ENCODE measurements at places on chromosomes 4 and X. TPM values are rescaled to one million over a fixed set of nuclear protein-coding genes. Genes with fewer than 3 reads are reported as not detected.

GRCh38 chr4:84932462-84932861, 34.0 kb downstream of the WDFY3 start:
- DNase-seq = no peak

- no peak for DNase-seq
These were observed 324.0 kb downstream of the DHRSX start for GRCh38 chrX:2176733-2177132.

GRCh38 chrX:12921886-12922598, 15.6 kb downstream of the TLR8 start:
- no peak for DNase-seq

- DNase-seq = no peak
These were observed 1222.9 kb upstream of the PRKX start for GRCh38 chrX:4936315-4936714.

GRCh38 chrX:69948276-69948797, 101.4 kb downstream of the AWAT2 start:
- DNase-seq = no peak

DNA sequence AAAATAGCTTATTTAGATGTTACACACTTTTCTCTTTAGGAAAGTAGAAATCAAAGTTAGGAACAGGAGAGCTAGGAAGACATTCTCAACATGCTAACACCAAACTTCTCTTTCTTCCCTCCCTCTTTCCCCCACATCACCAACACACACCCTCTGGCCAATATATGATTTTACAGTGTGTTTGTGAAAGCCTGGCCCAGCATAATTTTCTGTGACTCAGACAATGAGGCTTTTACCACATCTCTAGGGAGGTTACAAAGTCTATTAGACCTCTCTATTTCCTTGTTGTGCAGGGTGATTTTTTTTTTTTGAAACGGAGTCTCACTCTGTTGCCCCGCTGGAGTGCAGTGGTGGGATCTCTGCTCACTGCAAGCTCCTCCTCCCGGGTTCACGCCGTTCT, 189.9 kb downstream of the AASDH start:
- DNase-seq = no peak

- DNase-seq = no peak
These were observed 7.7 kb downstream of the OCIAD2 start for GRCh38 chr4:48898733-48899431.

GRCh38 chr4:138055890-138056289, 186.3 kb downstream of the SLC7A11 start:
- no peak for DNase-seq

DNA sequence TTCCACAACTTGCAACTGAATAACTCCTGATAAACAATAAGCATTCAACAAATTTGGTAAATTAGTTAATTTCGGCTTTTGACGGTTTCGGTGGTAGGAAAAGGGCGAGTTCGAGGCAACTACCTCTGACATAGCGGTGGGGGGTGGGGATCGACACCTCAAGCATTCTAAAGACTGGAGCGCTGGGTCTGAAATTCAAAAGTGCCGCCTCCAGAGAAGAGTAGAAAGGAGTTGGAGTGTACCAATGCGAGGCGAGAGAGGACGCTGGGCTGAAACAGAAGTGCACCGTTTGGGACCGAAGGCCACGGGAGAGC, 725 bp downstream of the SMC1A start:
- DNase-seq = no peak

- no peak for DNase-seq
These were observed 240.1 kb upstream of the PPP1R2C start for GRCh38 chrX:43018031-43018430.

- no peak for DNase-seq
These were observed 32.5 kb upstream of the DDX3X start for GRCh38 chrX:41301438-41301824.

DNA sequence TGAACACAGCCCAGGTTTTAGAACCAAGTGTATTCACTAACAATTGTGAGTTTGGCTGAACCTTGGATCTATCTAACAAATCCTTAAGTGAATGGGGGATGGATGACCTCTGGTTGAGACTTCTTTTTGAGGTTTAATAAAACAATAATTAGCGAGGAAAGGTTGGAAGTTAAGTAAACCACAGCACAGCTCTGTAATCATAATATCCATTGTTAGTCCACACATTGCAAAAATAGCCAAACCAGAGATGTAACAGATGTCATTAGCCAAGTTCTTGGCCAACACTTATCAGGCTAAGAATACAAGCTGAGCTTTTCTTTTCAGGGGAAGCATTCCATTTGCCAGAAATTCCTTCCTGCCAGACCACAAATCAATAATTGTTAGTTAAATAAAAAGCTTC, 59.1 kb downstream of the FREM3 start:
- no peak for DNase-seq

DNA sequence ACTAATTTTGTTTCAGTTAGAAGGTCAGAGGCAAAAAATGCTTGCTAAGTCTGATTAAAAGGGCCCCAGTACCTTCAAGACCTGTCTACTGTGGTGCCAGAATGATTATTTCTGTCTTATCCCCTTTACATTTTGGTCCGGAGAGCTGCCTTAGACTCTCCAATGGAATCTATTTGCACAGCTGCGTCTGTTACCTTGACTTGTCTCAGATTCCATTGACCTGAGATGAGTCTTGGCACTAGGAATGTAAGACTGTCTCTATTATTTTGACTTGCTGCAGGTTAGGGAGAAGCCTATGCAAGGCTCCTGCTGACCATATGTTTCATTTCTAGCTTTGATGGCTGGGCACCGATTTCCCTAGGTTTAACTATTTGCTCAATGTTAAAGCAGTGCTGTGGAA, 457.6 kb downstream of the KCTD8 start:
- no peak for DNase-seq

DNA sequence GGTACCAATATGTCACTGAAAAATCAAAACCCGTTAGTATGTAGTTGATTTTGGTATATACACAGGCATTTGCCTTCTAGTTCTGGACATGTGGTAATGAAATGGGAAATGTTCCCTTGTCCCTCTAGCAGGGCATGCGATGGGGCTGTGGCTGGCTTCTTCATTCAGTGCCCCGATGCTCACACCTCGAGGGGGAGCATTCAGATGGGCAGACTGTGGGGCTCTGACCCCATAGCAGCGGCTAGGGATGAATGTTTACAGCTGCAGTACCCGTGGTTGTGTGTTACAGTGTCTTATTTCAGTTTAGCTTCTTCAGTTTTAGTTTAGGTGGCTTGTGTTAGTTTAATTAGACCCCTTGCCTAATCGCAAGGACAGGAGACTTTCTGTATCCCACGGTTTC, 1741.0 kb upstream of the PCDH10 start:
- no peak for DNase-seq

DNA sequence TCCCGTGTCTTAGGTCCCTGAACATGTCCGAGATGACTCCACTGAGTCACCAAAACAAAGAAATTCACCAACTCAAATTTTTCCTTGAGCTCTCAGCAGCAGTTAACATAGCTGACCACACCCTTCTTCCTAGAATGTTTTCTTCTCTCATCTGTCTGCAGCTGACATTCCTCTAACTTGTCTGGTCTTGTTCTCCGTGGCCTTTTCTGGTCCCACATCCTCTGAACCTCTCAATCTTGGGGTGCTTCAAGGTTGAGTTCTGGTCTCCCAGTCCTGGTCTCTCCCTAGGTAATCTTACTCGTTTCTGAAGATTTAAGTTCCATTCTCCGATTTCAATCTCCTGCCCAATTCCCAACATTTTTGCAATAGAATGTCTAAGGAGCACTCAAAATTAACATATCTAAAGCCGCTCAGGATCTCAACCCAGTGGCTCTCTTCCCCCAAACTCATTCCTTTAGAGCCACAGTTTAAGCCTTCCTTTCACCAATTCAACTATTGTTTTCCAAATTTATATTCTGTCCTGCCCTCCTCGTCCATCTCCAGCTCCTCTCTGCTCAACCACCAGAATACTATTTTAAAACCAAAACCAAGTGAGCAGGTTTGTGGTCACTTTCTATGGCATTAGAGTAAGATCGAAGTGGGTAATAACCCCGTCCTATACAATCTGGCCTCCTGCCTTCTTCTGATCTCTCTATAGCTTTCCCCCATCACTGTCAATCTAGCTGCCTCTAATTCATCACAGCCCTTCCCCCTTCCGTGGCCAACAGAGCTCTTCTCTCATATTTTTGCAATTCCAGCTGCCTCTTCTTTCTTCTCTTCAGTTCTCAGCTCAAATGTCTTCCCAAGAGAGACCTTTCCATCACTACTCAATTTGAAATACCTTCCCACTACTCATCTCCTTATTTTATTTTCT, 1.2 kb downstream of the TRIML2 start:
- no peak for DNase-seq

DNA sequence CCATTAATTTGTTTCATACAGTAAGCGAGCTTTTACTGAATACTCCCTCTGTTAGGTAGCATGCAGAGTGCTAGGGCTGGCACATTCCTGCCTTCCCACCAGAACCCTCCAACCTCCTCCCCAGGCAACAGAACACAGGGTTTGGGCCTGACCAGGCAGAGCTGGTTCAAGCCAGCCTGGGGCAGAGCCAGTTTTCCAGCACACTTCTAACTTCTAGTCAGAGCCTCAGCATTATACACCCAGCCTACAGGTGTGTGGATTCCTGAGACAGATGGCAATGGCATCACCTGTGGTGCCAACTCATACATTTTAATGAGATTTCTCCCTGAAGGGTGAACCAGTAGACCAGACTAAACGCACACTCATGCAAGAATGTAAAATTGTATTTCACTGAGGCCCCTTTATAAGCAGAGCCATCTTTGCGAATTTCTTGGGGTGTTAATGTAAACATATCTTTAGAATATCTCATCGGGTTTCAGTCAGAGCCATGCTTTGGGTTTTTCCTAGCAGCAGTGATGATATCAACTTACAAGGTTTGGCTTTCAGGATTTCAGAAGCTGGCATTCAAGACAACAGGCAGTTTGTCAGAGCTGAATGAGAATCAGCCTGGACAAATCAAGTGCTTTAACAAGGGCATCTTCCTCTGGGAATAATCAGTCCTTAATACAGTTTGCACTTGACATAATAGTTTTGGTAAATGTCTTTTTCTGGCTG, 92.0 kb downstream of the GATB start:
- peak; percentile 78 for DNase-seq

GRCh38 chrX:12984603-12985319, 9.9 kb downstream of the TMSB4X start:
- DNase-seq = no peak

GRCh38 chrX:28639451-28639850, 52.2 kb downstream of the IL1RAPL1 start:
- no peak for DNase-seq

DNA sequence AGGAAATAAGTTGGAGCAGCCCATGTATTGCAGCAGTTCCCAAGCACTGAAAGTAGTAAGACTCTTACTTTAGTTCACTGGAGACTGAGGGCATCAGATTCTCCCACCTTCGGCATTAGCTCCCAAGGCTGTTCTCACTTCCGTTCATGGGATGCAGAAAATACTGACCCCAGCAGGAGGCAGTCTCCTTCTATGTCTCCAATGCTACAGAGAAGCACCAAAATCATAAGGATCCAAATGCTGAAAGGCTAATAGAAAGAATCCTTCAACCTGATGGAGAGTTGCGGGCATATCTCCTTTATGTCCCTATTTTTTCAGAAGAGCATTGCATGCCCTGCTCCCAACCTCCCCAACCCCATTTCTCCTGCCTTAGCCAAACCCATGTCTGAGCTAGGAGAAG, 32.4 kb downstream of the ADH7 start:
- no peak for DNase-seq

DNA sequence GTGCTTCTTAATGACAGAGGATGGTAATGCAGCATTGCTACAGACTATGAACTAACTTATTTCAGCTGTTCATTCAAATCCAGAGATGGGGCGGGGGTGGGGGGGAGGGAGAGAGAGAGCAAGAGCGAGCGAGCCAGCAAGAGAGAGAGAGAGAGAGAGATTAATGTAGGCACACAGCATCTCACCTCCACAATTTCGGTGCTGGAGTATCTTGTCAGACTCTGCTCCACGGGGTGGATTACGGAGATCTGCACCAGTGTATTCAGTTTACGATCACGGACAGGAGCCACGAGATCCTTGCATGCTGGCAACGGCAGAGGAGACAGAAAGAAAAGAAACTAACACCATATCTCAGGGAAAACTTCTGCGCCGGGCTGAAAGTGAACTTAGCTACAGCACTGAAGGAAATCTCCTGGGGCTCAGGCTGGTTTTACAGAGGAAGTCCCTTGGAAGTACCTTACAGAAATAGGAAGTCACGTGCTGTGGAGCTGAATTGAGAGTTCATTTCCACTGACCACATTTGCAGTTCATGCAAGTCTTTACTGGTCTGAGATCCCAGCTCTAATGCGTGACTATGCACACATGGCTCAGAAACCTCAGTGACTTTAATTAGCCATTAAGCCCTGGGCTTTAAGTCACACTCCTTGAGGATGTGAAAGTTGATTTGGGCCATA, 440.9 kb downstream of the INPP4B start:
- DNase-seq = peak; percentile 20

DNA sequence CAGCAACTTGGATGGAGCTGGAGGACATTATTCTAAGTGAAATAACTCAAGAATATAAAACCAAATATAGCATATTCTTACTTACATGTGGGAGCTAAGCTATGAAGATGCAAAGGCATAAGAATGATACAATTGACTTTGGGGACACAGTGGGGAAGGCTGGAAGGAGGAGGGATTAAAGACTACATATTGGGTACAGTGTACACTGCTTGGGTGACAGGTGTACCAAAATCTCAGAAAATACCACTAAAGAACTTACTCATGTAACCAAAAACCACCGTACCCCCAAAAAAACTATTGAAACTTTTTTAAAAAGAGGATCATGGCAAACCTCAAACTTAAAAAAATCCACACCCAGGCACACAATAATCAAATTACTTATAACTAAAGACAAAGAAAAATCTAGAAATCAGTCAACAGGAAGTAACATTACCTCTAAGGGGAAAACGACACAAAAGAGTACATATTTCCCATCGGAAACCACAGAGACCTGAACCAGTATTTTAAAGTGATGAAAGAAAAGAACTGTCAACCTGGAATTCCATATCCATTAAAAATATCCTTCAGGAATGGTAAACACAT, 241.8 kb downstream of the PRDM5 start:
- DNase-seq = no peak

DNA sequence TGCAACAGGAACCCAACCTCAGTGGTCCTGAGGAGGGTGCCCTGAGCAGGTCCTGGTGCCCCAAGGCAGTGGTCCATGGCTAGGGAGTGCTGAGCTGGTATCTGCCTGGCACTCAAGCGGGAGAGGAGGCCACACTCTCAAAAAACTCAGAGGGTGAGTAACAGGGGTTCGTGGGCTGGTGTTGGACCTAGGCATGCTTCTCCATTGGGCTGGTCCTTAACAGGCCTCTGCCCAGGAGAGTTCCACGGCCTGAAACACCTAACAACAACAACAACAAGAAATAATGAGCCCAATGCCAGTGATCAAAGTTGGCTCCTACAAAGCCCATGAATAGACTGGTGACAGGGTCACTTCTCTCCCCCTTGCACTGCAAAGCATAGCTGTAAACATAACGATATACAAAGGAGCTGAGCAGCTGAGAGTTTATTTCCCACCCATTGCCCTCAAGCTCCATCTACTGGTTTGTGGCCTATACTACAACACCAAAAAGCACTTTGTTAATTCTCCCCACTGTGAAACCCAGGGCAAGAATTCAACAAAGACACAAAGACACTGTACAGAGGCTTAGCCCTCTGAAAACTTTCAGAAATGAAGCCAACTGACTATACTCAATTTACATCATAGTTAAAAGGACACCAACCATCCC, 736.1 kb upstream of the ADGRL3 start:
- DNase-seq = no peak

MPC1L gene
- not detected for polyA plus RNA-seq

NR0B1 gene
- 5.8 TPM for polyA plus RNA-seq

GPR34 gene
- 1.7 TPM for polyA plus RNA-seq

CT45A2 gene
- not detected for polyA plus RNA-seq

PHOX2B gene
- not detected for polyA plus RNA-seq

CPEB2 gene
- polyA plus RNA-seq = 5.1 TPM

HDX gene
- 1.8 TPM for polyA plus RNA-seq

RBM46 gene
- not detected for polyA plus RNA-seq

FREM3 gene
- polyA plus RNA-seq = 0.44 TPM

MAGEA2 gene
- 2.4 TPM for polyA plus RNA-seq

TMEM156 gene
- polyA plus RNA-seq = 0.27 TPM
